Sciatic nerve (tissue), 2 donors: ENCODE measurements at places on chromosomes 5 and 9.

DNA sequence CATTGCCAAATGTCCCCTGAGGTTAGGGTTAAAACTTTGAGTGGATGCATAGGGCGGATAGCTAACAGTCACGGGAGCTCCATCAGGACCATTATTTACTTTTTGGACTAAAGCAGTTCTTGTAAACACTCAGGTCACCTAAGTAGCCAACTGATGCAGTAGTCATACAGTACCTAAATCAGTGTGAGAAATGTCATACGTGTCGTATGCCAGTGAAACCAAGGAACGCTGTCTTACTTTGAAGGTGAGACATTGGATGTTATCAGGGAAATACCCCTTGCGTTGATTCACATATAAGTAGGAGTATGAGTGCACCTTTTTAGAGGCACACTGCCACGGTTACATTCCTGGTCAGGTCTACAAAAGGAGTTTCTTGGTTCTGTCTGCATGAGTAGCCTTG, 101.9 kb downstream of the LNPEP start:
- DNase-seq, result no peak

GRCh38 chr5:103522586-103522985, 40.0 kb downstream of the NUDT12 start:
- no peak for DNase-seq

GRCh38 chr9:127919253-127919815, 2.5 kb upstream of the ST6GALNAC4 start:
- peak; percentile 83 for DNase-seq

- DNase-seq, result no peak
Measured at GRCh38 chr5:116441223-116441622, 133.4 kb downstream of the SEMA6A start.

DNA sequence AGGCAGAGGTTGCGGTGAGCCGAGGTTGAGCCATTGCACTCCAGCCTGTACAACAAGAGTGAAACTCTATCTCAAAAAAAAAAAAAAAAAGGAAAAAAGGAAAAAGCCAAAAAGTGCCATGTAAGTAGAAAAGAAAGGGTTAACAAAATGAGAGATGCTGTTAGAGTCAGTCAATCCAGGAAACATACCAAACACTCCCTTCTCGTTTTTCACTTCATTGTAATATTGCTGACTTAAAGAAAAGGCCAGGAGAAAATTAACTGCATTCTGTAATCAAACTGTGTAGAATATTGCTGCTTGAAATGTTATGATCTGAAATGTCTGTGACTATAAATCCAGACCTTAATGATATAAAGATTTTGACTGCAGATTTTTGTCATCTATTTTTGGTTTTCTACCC, 379.1 kb downstream of the ENC1 start:
- DNase-seq, result no peak

DNA sequence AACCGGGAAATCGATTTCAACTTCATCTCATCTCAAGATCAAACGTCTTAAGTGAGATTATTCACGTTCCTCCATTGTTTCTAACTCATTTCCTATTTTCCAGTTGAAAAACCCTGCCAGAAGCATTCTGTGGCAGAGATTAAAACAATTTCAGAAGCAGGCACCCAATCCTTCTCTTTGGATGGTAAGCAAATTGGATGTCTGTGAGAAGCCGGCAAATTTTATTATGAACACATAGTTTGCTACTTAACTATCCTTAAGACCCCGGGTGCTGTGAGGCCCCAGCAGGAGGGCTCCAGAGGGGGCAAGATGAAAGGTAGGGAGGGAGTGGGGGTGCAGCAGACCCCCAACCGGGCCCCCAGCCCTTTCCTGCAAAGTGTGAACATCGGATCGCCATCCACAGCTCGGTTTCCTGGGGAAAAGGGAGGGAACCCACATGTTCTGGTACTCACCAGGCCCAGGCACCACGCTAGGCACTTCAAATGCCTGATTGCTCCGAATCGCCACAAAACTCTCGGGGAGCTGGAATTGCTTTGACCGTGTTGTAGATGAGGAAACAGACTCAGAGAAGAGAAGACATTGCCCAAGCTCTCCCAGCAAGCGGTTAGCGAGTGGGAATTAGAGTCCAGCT, 167.1 kb upstream of the MVB12B start:
- DNase-seq, result no peak

DNA sequence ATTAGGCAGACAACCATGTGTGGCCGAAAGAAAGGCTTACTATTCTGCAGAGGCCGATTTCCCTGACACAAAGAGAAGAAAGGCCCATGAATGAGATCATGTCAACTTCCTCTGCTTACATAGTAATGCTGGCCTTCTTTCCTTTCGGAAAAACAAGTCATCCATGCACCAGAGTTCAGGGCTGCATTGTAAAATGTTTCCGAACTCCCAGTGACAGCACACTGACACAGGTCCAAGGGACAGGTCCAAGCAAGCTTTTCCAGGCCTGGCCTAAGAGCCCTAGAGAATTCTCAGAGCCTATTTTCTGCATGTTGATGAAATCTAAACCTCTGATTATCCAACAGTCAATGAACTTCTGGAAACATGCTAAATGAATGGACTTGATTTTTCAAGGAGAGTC, 140.9 kb downstream of the ZNF608 start:
- DNase-seq, result no peak

- no peak for DNase-seq
Measured at GRCh38 chr9:87803623-87804345, 77.9 kb downstream of the CTSL start.

- DNase-seq, result no peak
Measured at GRCh38 chr5:93141969-93142368, 439.1 kb downstream of the NR2F1-AS1 start.

DNA sequence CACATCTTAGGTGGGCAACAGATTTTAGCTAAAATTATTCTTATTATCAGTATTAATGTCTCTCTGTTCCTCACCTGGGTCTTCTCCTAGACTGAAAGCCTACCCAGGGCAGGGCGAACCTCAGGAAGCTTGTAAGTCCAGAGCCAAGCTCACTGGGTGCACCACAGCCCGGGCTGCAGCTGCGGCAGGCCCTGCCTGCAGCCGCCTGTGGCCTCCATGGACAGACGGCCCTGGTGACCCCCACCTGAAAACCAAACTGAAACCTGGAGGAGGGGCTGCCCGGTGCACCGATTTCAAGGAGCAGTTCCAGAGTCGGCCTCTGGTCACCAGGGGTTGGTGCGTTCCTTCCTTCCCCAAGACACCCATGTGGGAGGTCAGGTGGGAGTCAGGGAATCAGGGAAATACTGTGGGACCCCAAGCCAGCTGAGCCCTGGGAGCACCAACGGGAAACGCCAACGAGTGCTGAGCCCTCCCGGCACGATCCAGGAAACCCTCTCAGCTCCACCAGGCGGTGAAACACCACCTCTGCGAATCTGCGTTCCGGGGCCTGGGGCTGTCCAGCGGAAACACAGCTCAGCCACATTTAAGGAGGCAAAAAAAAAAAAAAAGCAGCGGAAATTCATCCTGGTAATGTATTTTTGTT, 68.6 kb upstream of the PPP1R26 start:
- peak; percentile 42 for DNase-seq

DNA sequence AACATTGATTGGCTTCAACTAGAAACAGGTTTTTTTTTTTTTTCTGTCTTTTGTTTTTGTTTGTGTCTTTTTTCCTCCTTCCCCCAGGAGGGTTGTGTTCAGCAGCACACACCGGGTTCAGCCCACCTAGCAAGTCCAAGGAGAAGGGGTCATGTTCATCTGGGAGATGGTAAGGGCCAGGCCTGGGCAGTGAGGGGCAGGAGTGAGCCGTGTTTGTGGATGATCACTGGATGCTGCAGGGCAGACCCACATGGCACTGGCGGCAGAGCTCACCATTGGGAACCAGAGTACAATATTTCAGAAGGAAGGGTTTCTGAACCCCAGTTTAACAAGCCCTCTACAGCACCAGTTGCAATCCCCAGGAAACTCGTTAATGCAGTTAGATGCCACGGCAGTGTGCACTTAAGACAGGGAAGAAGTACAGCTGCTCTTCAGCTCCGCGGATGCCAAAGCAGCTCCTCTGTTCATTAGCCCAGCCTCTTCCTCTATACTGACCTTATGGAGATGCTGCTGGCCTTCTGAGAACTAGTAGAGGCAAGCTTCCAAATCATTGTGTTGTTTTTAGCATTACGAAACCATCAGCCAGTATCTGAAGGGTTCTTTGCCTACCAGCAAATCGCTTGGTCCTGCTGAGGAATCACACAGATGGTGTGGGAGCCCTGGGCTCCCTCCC, 508.2 kb upstream of the WWC1 start:
- peak; percentile 60 for DNase-seq

GRCh38 chr5:122561209-122561608, 213.7 kb upstream of the SNX2 start:
- DNase-seq, result no peak

- DNase-seq, result no peak
Measured at GRCh38 chr9:30744871-30745270, 1639.6 kb upstream of the ACO1 start.

DNA sequence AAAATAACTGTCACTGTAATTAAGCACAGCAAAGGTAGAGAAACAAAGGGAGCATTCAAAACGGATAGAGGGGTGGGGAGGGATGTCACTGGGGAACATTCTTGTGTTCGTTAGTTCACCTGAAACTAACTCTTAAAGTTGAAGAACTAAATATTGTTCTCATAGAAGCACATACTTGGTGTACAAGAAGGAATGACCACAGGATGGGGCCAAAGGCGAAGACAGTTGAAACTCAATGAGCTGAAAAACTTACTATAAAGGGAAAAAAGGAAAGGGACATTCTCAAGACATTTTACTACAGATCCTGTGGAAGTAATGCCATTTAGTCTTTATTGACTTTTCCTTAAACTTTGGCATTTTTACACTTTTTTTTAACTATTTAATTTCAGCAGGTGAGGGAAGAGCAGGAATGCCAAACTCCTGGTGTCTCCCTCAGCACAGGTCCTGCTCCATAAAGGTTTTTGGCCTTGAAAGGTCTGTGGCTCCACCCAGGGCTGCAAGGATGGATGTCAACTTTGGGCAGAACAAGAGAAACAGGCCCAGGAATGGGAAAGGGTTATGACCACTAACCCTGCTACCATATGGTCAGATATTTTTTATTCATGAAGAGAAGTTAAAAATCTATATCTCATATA, 197.6 kb upstream of the RASA1 start:
- no peak for DNase-seq

- DNase-seq, result no peak
Measured at GRCh38 chr5:32735512-32735911, 24.4 kb downstream of the NPR3 start.

DNA sequence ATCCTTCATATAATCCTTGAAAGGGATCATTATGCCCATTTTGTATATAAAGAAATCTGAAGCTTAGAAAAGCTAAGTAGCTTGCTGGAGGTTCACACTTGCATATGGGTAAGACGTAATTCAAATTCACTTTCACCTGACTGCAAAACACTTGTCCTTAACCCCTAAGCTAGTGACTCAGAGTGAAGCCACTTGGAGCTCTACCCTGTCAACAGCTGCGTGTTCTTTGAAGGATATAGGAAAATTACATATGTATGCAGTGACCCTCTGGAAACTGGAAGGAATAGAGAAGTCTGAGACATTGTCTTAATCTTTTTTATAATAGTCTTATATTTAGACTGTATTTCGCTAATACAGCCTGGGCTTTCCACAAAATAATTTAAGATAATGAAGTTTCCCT, 80.0 kb upstream of the STK32A start:
- no peak for DNase-seq

GRCh38 chr5:172065431-172066065, 59.1 kb upstream of the FBXW11 start:
- no peak for DNase-seq

GRCh38 chr9:133341369-133342068, 5.5 kb upstream of the SURF6 start:
- no peak for DNase-seq

- DNase-seq, result no peak
Measured at GRCh38 chr5:95812074-95812471, 10.5 kb downstream of the GLRX start.

DNA sequence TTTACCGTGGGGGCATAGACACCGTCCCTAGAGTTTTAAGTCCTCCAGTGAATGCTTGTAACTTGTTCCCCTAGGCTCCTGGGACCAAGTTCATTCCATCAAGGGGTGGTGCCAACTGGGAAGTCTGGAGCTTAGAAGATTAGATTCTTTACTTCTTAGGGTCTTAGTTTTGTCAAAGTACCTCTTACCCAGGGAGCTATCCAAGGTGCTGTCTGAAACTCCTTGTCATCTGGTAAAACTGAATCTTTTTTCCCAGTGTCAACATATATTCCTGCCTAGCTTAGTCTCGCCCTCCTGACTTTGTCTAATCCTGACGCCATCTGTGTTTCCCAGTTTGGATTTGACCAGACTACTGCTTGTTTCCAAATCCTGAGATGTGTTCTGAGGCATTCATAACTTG, 41.6 kb downstream of the MAMDC2 start:
- DNase-seq, result no peak

- no peak for DNase-seq
Measured at GRCh38 chr9:89922099-89922498, 317.3 kb downstream of the GADD45G start.

DNA sequence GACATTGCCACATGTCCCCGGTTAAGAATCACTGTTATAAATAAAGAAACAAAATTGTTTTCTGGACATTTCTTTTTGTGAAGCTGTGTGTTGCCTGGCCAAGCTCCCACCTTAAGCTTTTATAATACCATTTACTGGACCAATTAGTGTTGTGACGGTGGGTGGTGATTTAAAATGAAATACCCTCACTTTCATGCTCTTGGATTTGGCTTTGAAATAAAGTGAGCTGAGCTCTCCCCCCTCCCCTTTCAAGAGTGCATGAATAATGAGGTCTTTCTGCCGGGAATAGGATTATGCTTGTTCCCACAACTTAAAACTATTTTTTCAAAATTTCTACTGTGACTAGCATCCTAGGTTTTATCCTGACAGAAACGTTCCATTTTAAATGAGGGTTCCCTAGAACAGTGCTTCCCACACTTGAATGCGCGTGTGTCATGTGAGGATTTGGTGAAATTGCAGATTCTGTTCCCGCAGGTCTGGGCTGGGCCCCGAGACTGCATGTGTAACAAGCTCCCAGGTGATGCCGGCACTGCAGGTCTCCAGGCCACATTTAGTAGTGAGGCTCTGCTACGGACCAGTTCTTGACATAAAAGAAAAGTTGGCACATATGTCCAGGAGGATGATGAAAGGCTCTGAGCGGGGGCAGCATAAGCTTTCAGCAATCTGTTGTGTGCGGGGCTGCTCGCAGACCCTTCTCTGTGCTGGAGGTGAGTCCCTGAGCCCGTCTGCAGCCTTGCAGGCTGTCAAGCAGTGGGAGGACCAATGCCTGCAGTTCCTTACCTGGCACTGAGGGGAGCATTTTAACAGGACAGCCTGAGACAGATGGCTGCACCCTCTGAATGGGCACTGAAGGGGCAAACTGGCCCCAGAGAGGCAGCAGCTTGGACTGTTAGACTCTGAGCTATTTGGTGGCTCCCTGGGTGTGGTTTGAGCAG, 24.4 kb downstream of the IQGAP2 start:
- DNase-seq, result no peak

DNA sequence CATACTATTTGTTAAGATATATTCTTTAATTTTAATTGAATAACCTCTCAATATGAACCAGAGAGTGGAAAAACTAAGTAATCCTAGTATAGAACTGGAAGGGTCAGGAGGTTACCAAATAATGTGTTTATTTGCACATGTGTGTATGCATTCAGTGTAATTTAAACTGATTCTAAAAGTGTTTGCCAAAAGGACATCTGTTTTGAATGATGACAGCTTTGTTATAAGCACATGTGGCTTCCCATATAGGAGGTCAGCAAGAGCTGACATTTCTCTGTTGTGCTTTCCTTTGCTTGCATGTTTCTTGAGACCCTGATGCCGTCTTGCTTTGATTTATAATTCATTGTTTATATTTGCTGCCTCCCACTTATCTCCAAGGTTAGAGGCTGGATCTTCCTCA, 383.4 kb downstream of the BRINP1 start:
- DNase-seq, result no peak

- no peak for DNase-seq
Measured at GRCh38 chr9:69757996-69758675, 1.7 kb downstream of the PTAR1 start.

- DNase-seq, result no peak
Measured at GRCh38 chr9:136409557-136410455, 608 bp downstream of the ENTR1 start.
